Activated CD4-positive, alpha-beta T cell treated with anti-CD3 and anti-CD28 coated beads, Interleukin-2, Interleukin-4, amounts not matched to agents 100 ng/mL and 50 ng/mL, durations not matched to agents 16 hours and 8 hours (primary cell): ENCODE measurements at places on chromosomes 7 and 10.

DNA sequence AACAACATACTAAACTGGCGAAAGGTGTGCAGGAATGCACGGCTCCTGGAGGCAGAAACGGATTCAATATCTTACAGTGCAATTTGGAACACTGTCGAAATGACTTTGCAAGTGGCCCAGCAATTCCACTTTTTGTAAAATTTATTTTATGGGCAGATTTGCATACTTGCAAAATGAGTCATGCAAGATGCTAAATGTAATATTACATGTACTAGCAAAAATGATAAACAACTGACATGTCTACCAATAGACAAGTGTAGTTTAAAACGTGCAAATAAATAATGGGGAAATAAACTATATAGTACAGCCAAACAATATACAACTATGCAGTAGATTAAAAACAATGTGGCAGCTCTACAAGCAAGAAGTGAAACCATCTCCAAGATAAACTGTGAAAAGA is 97.7 kb downstream of the ARHGAP12 start:
- no peak for DNase-seq

DNA sequence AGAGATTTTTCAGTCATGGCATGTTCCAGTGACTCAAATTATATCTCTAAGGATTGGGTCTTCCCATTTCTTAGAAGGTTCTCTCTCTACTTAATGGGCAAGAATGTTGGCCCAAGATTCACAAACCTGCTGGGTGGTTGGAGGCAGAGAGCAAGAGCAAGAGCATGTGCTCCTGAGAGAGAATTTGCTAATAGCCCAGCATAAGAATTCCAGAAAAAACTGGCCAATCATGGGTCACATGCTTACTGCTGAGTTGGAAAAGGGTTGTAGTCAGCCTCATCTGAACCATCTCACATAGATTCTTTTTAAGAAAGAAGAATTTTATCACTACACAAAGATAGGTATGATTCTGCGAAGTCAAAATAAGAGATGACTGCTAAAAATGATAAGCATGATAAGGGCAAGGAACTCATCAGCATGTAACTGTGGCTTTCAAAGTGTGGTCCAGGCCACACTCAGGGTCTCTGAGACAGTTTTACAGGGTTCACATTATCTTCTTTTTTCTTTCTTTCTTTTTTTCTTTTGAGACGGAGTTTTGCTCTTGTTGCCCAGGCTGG is 8.2 kb upstream of the VCL start:
- DNase-seq = no peak

GRCh38 chr7:102063690-102064180 is 222.9 kb upstream of the SH2B2 start:
- no peak for DNase-seq

- DNase-seq = no peak
Measured at GRCh38 chr10:133361773-133362441, 4.1 kb upstream of the FUOM start.

- DNase-seq = peak; percentile 15
Measured at GRCh38 chr7:108525327-108525984, 479 bp downstream of the PNPLA8 start.

GRCh38 chr7:122137251-122138077 is 6.6 kb downstream of the AASS start:
- DNase-seq = no peak
